ENCODE measurements at places on chromosomes 3 and 15.

GRCh38 chr15:101810456-101810855 is 1.5 kb upstream of the OR4F15 start:
- DNase-seq, result no peak

DNA sequence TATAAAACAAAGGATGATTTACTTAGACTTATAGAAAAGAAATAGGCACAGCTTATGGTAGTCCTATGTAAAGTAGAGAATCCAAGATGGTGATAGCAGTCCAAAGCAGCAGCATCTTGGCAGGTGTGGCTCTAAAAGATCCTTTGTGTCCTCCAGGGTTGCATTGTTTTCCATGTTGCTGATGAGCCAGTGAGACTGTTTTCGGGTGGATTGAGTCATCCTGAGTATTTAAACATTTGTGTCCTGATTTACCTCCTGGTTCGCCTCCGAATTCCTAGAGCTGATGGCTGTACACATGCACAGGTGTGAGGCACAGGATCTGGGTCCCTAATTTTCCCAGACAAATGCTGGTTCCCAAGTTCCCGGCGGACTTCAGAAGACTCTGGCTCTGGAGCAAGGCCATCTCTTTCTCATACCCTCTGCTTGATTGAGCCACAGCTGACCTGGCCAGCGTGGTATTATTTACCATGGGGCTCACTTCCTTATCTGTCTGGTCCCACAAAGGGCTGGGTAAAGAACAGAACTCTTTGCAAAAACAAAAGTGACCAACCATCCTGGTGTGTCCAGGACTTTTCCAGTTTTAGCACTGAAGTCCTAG is 51.0 kb downstream of the ARNT2 start:
- no peak for DNase-seq

GRCh38 chr15:39781147-39781966 is 1.3 kb downstream of the FSIP1 start:
- no peak for DNase-seq

GRCh38 chr15:47707391-47707790 is 9.9 kb upstream of the SEMA6D start:
- DNase-seq, result no peak

DNA sequence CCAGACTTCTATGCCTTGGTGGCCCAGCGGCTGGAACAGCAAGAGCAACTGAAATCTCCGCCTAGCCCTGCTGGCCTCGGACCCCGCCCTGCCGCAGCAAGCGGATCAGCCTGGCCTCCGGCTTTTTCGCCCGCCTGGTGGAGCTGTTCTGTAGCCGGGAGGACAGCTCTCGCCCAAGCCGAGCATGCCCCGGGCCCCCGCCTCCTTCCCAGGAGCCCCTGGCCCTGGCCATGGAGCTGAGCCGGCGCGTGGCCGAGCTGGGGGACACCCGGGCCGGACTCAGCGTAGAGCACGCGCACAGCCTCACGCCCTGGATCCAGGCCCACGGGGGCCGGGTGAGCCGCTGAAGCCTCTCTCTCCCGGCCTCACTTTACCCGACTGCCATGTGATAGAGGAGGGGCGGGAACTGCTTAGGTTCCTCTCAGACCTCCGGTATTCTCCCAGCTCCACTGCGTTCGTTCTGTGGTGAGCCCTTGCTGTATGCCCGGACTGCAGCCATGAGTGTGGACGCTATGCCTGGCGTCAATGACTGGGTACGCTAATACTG is 24.1 kb upstream of the MRPL3 start:
- no peak for DNase-seq

GRCh38 chr3:42173307-42173706 is 82.2 kb downstream of the TRAK1 start:
- DNase-seq, result no peak

GRCh38 chr15:28273468-28273867 is 48.5 kb downstream of the HERC2 start:
- no peak for DNase-seq

DNA sequence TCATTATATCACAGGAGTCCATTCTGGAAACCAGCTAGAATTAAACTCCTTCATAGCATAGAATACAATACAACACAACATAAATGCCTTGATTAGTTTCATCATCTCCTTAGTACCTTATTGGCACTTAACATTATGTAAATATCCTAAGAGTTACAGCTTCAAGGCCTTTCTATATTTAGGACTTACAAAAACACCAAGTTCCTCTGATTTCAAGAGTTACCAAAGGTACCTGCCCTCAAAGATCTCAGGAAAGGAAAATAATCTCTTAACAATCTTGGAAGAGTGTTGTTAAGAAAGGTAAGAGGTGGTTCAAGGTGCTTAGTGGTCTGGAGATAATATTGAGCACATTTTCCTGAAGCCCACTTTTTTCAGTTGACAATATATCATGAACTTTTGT is 477.7 kb downstream of the IGSF11 start:
- DNase-seq, result no peak

- no peak for DNase-seq
These were observed 184.4 kb upstream of the NECTIN3 start for GRCh38 chr3:110887176-110887575.

- DNase-seq, result no peak
These were observed 269.5 kb upstream of the ATP11B start for GRCh38 chr3:182523836-182524235.

GRCh38 chr3:143707848-143708247 is 140.4 kb downstream of the SLC9A9 start:
- no peak for DNase-seq

DNA sequence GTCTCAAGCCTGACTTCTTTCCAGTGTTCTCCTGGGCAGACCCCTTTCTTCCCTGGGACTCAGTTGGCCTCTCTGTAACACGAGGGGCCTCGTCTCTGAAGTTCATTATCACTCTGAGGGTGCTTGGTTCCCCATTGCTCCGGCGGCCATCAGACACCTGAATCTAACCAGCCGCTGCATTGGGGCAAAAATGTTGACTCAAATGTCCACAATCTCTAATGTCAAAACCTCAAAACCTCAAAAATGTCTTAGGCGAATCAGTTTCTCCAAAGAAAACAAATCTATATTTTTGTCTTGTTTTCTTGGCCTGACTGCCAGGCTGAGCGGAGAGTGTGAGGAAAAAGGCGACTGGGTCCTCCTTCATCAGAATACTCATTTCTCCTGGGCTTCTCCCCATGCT is 220.7 kb downstream of the VPS13C start:
- no peak for DNase-seq

DNA sequence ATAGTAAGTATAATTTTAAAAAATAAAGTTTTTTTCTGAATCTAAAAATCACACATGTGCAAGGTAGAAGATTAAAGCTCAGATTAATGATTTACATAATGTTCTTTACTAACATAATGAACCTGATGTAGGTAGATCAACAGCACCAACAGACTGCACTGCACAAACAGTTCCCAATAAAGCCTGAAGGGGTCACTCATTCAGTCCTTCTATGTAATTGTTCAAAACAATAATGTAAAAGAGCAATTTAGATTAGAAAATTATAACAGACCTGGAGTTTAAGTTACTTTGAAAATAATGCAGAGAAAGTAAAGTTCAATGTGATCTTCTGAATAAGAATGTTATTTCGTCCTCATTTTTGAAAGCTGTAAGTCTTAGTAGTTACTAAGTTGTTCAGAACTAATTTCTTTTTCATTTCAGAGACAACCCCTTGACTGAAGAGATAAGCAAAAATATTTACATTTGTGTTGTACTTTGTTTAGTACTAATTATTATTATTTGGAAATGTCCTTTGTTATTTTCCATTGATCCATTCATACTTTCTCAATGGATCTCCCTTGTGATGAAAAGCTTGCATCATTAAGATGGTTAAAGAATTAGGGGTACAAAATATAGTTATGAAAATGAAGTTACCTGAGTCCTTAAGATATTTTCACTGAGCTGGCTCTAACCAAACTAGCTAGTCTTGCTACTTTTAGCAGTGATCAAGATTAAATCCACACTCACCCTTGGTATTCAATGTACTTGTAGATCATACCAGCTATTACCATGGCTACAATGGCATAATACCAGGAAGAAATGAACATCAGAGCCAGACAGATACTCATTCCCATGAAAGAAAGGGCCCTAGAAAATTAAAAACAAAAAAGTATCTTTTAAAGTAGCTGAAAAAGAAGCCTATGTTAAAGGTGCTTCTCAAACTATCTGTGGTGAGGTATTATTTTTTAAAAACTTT is 16.8 kb downstream of the EMC4 start:
- no peak for DNase-seq

DNA sequence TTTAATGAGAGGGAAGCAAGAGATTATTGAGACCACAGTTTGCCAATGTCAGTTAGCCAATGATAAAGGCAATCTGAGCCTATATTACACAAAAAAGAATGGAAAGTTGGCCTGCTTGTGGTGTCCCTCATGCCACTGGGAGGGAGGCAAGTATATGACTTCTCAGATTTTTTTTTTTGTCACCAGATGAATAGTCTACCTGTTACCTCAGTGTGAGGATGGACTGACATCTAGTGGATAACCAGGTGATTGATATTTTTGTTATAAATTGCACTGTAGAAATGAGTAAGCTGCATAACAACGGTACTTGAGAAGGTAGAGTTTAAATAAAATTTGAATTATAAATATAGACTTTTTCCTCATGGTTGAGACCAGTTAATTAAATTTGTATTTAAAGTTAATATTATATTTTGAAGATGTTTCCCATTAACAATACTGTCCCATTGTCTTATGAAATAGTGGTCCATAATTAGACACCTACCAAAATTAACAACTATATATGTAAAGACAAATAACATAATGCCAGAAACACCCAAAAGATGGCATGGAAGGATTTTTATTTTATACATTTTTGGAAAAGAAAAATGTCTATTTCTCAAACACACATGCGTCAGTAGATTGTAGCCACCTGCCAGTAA is 237.8 kb upstream of the GADL1 start:
- DNase-seq, result no peak

DNA sequence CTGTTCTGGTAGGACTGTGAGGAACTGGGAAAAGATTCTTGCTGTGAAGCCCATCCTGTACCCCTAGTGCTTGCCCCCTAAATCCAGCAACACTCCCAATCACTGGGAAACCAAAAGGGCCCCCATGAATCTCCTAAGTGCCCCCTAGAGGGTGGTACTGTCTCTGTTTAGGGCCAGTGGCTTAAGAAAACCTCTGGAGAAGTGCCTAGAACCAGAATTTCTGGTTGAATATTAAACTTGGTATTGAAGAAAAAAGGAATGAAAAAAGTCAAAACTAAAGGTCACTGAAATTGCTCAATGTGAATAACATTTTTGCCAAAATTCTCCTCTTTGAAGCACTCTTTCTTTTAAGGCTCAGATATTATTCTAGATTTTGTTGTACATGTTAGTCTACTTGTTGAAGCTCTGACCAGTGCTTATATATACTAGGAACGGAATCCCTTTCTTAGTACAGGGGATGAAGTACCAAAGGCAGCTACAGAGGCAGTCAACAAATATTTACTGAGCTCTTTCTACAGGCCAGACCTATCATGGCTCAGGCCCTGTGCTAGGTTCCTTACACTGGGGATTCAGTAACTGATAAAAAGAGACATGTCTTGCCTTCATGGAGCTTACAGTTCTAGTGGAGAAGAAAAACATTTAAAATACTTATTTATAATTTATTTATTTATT is 138.8 kb downstream of the MYLK start:
- no peak for DNase-seq

- no peak for DNase-seq
These were observed 30.4 kb downstream of the SPINK8 start for GRCh38 chr3:48303021-48303420.

DNA sequence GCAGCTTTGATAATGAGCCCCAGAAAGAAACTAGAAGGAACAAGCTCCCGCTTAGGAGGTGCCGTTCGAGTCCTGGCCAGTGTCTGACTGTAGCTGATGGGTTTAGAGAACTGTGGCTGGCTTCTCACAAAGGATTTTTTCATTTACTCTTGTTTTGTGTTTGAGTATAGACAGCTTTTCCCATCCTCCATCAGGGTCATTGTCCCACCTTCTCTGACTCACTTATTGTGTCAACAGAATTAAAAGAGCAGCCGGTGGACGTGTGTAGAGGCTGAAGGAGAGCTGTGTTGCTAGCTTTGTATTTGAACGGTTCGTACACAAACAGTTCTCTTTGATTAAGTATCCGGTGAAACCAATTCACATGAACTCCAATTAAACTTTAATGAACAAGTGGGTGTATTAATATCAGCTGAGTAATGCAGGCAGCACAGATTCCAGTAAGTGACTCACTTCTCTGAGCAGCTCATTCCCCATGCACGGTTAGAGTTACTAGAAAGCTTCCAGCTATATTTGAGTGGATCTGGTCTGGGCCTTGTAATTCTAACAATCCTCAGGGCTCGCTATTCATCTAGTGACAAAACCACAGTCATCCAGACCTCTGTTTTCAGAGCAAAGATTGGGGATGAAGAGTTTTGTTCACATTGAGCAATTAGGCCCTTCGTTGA is 141.0 kb downstream of the LPP start:
- no peak for DNase-seq

Data from forelimb muscle (tissue), 1 donor.